ENCODE measurements at places on chromosomes 12 and 14.

- no peak for DNase-seq
Observed at GRCh38 chr12:99131751-99132199, 486.7 kb downstream of the APAF1 start.

DNA sequence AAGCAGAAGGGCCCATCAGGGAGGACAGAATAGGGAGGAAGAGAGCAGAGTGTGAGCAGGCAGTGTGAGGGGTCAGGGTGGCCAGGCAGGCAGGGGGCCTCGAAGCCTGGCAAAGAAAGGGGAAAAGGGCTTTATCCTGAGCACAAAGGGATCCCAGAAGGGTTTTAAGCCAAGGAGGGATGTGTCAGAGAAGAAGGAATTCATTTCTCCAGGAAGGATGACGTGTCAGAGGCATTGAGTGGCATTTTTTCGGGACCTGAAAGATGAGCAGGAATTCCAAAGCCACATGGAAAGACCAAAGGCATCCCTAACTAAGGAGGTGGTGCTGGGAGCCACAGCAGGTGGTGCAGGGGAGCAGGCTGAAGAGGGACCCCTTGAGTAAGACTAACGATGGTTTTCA, 132.1 kb downstream of the DICER1 start:
- DNase-seq, result no peak

DNA sequence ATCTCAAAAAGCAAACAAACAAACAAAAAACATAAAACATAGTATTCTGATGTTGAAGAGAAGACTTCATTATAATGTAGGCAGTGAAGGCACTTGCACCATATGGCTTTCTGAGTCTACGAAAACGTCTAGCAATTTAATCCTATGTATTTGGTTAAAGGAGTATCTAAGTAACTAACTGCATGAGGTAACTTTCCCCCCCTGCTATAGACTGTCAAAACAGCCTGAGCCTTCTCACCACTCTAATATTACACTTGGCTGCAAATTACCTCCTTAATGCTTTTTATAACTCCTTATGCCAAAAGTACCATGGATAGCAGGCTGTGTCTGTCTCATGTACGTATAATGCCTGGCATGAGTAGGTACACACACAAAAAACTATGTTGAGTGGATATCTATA, 607.6 kb upstream of the FLRT2 start:
- DNase-seq, result no peak

DNA sequence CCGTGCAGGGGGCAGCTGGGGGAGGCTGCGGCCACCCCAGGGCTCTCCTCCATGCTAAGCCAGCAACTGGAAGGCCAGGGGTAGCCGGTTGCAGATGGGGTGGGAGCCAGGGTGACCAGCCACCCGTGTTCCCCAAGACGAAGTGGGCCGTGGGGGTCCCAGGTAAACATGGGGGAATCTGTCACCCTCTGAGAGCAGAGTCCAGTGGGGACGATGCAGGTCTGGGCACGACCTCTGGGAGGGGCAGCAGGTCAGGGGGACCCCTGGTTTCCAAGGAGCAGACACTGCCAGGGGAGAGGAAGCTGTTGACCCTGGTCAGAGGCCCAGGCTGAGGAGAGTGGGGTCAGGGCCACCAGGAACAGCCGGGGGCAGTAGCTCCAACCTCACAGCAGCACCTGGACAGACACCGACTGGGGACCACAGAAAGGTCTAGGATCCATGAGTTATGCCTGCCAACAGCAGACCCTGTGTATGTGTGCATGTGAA, 35.0 kb upstream of the FBRSL1 start:
- no peak for DNase-seq

DNA sequence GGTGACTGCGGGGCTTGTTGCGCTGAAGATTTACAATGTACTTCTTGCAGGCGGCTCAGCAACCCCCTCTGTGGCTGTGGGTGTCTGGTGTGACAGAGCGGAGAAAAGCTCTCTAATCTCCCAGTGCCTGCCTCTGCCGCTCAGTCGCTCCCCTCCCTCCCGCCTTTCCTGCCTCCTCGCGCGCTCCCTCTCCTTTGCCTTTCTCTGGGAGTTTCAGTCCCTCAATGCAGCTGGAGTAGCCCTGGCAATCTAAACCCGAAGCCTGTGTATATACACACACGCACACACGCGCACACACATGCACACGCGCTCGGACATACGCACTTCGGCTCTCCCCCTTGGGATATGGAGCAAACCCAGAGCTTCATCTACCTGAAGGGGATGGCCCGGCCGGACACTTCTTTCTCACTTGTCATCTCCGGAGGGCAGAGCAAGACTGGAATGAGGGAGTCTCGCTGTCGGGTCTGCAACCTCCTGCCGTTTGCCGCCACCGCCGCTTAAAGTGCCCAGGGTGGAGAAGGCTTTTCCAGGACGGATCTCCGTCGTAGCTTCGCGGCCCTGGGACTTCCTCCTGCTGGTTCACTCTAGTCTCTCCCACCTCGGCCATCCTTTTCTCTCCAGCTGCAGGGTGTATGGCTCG, 599 bp upstream of the TRHDE start:
- DNase-seq, result no peak

- DNase-seq, result no peak
Observed at GRCh38 chr12:21776175-21776574, 1.7 kb upstream of the KCNJ8 start.

GRCh38 chr14:91144425-91145145, 30.7 kb downstream of the DGLUCY start:
- no peak for DNase-seq

- DNase-seq, result no peak
Observed at GRCh38 chr12:70615174-70615866, 21.9 kb downstream of the PTPRB start.

DNA sequence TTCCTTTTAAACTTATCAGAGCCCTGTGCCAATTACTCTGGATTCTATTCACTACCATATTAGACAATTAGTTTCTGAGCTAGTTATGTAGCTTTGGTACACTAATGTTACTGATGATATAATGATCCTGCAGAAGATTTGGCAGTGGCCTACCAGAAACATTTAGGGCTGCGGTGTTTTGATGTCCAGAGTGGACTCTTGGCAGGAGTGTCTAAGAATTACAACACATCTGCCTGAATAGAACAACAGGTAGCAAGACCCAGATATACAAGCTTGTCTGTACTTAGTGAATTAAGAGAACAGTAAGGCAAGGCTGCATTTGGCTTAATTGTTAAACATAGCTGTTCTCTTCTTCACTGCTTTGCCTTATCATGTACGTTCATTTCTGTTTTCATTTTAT, 691.6 kb upstream of the FBXO33 start:
- no peak for DNase-seq

DNA sequence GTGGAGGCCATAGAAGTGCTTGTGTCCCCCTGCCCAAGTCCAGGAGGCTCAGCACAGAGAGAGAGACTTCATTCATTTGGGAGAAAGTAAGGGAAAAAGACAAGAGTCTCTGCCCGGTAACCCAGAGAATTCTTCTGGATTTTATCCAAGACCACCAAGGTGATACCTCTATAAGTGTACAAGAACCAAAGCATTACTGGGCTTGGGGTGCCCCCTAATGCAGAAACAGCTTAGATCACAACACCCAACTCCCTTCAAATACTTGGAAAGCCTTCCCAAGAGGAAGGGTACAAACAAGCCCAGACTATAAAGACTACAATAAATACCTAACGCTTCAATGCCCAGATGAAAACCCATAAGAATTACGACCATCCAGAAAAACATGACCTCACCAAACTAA, 119.7 kb upstream of the PDE3A start:
- no peak for DNase-seq

- DNase-seq, result no peak
Observed at GRCh38 chr14:72480464-72481243, 413.2 kb downstream of the DPF3 start.

- no peak for DNase-seq
Observed at GRCh38 chr12:92551853-92552397, 150.9 kb upstream of the PLEKHG7 start.

DNA sequence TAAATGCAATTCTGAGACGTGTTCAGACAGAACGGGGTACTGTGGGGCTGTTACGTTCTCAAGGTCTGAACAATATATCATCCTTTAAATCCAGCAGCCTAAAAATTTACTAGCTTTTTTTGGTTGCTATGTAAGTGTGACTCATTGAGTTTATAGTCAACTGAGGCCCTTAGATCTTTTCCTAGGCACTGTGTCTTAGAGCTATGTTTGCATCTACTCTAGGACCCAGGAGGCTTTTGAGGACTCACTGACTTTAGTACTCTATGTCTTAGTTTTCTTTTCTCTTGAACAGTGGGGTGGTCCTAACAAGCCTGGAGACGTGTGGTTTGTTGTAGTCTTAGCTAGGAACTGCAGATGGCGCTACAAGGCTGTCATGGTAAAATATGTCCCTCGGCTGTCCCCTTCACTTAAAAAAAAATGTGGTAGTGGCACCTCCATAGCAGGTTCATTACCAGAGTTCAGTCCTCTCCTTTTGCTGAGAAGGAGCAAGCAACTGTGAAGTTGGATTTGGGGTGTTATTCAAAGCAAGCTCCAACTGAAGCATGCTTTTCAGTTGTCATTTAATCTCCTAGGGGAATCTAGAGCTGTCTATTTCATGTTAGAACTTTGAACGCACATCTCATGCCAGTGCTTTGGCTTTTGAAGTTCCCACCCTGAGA, 8.7 kb upstream of the SPATS2 start:
- no peak for DNase-seq

- DNase-seq, result peak; percentile 18
Observed at GRCh38 chr14:32939254-32940065, 781 bp downstream of the NPAS3 start.

DNA sequence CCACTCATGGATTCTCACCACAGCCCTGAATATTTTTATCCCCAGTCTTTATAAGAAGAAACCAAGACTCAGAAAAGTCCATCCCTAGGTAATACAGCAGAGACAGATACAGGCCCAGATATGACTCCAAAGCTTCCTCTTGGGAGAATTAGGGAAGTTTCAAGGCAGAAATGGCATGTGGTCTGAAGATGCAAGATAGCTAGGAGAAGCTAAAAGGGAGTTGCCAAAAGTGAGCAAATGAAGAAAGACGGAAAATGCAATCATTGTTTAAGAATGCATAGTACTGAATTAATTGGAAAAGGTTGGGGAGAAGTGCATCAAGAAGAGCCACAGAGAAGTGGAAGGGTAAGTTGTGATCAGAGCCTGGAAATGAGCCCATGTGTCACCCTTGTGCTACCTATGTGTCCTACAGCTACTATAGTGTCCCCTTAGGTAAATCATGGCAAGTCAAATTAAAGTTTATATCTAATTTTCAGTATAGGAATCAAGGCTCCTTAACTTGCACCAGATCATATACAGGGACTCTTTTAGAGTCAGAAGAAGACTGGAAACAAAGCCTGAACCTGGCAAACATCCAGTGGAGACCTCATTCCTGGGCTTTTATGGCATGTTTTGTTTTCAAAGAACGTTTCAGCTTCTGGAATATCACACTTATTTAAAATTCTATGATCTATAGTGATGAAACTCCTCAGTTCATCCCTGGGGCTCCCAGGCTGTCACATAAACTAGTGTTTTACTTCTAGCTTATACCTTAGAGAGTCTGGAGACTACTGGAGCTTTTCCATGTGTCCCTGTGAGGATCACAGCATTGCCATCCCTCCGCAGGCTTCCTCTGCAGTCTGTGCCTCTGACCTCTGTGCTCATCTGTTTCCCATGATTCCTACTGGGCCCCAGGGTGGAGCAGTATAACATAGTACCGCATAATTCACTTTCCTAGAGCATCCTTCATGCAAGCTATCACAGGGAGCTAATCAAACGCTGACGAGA, 189.0 kb upstream of the CDKN3 start:
- DNase-seq, result no peak

DNA sequence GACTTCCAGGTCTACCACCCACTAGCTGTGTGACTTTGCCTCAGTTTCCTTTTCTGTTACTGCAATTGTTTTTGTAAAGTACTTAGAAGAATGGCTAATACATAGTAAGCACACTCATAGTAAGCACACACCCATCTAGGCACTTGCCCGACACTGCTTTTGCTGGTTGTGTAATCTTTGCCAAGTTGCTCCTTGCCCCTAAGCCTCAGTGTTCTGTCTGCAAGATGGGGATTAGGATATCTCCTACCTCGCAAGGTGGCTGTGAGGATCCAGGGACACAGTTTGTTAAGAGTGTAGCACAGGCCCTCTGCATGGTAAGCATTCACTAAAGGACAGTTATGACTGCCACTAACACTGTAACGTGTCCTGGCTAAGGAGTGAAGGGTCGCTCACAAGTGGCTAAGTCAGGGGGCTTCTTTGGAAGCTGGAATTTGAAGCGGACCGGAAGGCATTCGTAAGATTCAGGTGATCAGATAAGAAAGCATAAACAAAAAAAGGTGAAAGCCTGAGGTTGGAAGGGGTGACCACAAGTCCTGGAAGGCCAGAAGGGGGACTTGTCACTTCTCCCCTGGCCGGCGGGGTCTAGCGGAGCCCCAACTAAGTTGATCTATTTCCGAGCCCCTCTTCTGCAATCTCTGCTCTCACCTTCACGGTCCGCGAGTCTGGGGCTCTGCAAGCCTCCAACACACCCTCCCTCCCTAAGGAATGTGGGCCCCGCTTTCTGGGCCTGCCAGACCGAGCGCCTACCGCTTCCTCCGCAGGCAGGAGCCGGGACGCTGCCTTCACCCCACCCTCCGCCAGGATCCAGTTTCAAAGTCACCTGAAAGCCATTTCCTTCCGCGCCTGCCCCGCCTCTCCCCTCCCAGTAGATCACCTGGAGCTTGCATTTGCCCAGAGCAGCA, 1.5 kb upstream of the PLEKHG3 start:
- no peak for DNase-seq

- no peak for DNase-seq
Observed at GRCh38 chr12:41919048-41919447, 225.6 kb downstream of the GXYLT1 start.

All from stimulated activated CD4-positive, alpha-beta T cell treated with anti-CD3 and anti-CD28 coated beads, TNF-alpha, amount 100 ng/mL, for 1 hour (primary cell).